HFFc6 (cell line): ENCODE measurements at places on chromosomes 4 and X. TPM values are rescaled to one million over a fixed set of nuclear protein-coding genes. Genes with fewer than 3 reads are reported as not detected.

- DNase-seq = no peak
Measured at GRCh38 chr4:183611210-183611830, 47.7 kb downstream of the RWDD4 start.

DNA sequence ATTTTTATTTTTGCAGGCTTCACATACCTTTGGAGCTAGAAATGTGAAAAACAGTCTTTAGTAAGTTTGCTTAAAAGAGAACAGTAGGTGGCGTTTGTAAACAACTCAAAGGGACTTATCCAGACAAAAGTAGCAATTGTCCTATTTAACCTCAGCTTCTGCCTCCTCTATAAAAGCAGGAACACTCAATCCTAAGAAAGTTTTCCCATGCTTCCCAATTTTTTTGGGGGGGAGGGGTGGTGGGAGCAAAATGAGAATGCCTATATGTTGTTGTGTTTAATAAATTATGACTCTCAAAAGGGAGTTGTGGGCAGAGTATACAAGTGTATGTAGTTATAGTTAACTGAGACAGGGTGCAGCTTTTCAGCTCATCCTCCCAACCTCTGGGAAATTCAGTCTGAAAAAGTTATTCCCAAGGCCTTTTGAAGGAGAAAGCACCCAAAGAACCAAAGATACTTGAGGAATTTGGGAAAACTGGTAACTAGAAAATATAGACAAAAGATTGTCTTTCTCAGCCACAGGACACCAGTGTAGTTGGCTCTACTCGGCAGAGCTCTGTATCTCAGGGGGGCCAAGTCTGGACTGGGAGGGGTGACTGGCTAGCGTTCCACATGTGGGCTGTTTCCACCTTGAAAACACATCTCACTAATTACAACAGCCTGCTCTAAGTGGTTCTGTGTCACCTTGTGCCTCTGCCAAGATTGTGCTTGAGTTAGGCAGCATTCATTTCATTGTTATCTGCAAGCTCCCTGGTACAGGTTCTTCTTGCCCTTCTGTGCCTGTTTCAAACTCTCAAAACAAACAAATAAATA is 2.8 kb downstream of the SFRP2 start:
- peak; percentile 12 for DNase-seq

DNA sequence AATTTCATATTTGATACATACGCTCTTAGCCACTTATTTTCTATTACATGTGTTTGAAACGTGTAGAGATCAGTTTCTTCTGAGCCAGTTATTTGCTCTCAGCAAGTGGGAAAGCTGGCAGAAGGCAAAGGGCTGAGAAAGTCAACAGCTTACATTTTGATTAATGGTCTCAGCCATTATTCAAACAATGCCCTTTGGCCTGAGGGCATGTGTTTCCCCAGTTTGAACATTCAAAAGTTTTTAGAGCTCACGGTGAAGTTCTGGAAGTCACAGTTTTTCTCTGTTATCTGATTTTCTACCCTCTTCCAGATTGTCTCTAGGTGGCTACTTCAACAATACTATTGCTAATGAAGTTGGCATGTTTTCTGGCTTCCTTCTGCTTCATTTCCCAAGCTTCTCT is 591.8 kb upstream of the CPEB2 start:
- DNase-seq = no peak

DNA sequence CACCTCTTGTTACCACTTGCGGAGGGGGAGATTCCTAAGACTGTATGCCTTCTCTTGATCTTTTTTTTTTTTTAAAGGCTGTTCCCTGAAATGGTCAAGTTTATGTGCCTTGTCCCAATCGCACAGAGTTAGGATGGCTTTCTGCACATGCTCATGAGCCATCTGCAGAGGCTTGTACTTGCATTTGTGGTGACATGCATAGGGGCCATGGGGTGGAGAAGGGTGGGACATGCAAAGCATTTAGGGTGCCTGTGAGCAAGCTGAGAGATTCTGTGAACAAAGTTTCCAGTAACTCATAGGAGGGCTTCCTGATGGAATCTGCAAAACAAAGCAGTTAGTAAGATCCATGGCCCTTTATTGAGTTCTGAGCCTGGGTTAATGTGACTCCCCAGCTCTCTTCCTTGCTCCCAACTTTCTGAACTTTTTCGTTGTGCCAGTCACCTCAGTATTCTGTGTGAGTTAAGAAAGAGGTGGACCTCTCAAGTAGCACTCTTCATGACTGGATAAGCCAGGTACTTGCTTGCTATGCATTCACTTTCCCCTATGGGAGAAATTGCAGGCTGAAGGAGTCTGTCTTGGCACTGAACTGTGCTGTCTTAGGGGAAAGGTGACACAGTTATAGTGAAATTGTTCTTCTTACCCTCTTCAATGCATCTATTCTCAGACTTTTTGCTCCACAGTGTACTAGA is 37.9 kb upstream of the DHX15 start:
- no peak for DNase-seq

DNA sequence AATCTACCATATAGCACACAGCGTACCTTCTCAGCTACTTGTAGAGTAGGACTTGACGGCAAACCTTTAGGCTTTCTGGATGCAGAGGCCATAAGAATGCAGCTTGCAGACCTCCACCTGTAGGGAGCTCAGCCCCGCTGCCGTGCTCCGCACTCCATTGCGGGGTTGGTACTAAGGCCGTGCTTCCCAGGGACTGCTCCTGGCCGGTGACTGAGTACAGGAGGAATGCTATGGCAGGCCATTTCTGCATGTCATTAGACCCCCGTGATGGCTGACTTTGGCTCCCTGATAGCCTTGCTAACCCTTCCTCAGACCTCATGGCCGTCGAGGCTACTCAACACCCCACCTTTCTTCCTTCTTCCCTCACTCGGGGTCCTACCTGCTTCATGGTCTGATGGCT is 26.4 kb downstream of the TIGD2 start:
- no peak for DNase-seq

GRCh38 chr4:41361794-41362526 is 105.2 kb downstream of the UCHL1 start:
- DNase-seq = no peak

DNA sequence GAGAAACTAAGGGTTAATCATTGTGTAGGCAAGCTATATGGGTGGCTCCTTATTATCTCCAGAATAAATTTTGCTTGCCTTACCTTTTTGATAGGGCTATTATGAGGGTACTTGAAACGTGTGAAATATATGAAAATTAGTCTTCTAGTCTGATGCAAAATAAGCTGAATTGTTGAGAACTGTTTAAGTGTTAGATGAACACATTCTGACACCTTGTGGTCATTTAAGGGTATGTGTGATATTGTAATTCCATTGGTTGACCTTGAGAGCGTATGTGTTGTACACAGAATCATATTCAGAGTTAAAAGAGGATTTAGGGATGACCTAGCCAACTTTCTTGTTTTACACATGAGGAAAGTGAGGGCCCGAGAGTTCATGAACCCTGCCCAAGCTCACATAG is 44.6 kb upstream of the LINC00632 start:
- no peak for DNase-seq

Gene STOX2
- 0.35 TPM in 1 of 3 replicates, not detected in the others for total RNA-seq

Gene IBSP
- not detected in 2 replicates for total RNA-seq

Gene TRIM2
- 30.1 to 34.5 TPM (median 33.1 TPM) in 3 replicates for total RNA-seq

Gene ARAP2
- total RNA-seq = not detected in 2 replicates
